NCI-H748 treated with DMSO at 0.1 percent for 48 hours (cell line): ENCODE measurements at places on chromosomes 16 and 17.

GRCh38 chr17:44001461-44001920 is 2.9 kb upstream of the NAGS start:
- DNase-seq: no peak

DNA sequence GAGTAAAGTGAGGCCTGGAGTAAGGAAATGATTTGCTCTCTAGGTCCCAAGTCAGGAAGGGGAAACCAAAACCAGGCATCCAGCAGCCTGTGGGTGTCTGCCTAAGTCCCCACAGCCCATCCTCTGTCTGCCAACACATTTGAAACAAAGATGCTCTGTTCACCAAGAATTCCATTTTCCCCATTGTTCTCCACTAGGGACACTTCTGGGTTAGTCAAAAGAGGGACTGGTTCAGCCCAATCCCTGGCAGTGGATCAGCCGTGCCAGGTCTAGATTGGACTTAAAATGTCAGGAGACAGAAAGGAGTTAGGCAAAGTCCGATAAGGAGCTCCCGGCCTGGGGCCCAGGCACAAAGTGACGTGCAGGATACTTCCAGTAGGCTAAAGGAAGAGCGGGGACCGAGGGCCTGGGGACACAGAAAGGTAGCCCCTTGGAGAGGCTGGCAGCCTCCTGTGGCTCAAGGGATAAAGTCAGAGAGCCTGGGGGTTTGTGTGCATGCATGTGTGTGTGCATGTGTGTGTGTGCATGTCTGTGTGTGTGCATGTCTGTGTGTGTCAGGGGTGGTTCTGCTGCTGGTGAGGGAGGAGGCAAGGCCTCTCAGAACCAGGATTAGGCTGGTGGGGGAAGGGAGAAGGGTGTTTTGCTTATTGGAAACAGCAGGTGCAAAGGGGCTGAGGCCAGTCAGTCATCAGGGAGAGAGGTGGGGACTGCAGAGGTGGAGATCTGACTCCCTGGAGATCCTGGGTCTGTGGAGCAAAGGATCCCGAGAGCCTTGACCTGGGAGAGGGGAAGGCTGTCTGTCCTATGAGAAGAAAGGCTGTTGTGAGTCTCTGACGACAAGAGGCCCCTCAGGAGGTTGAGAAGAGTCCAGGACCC is 41.7 kb upstream of the IL34 start:
- DNase-seq: no peak

- no peak for DNase-seq
These were observed 206.8 kb downstream of the PHKB start for GRCh38 chr16:47667956-47668355.

DNA sequence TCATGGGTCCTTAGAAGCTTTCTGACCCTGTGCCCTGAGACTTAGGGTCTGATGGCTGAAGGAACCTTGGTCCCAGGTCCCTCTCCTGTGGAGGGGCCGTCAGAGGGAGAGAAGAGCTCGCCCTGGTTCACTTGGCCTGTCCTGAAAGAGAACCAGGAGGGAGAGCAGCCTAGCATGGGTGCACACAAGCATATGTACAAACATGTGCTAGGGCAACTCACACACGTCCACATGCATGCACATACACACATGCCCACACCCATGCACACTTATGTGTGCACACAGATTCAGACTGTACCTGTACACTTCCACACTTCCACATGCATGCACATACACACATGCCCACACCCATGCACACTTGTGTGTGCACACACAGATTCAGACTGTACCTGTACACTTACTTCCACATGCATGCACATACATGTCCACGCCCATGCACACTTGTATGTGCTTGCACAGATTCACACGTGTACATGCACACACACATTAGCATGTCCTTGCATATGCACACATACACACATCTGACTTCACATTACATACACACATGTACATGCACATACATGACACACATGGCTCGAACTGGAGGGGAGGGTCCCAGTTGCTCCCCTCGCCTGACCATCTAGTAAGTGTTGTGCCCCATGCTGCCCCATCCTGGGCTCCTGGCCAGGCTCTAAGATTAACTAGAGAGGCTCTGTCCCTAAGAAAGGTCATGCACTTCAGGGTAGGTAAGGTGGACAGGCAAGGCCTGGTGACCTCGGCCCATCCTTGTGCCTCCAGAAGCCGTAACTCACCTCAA is 122.0 kb downstream of the METRNL start:
- no peak for DNase-seq
